NCI-H1930 (cell line): ENCODE measurements at places on chromosomes 3 and 15.

DNA sequence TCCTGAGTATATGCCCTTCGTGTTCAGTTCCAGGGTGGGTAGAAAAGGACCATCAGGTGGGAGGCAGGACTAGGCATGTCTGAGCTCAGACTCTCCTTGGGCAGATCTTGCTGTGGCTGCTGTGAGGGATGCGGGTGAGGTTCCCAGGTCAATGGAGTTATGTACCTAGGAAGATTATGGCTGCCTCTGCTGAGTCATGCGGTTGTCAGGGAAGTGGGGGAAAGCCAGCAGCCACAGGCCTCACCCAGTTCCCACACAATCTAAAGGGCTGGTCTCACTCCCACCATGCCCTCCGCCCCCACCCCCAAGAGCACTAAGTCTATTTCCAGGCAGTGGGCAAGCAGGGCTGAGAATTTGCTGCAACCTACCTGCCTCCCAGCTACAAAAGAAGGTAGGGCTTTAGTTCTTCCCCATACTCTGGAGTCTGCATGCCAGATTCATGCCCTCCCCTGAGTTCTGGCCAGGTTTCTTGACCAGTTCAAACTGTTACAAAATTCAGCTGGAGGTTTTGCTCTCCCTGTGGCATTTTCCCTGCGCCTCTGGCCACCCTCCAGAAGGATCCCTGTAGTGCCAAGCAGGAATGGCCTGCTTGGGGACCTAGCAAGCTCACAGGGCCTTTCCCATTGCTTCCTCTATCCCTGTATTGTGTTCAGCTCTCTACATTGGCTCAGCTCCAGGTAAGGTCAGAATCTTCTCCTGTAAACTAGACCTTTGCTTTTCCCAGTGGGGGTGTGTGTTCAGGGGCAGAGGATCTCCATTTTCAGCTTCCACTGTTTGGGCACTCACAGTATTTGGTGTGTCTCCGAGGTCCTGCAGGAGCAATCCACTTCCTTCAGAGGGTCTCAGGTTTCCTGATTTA is 12.7 kb upstream of the TMCO5A start:
- no peak for DNase-seq

- no peak for DNase-seq
These were observed 29.7 kb downstream of the DNASE1L3 start for GRCh38 chr3:58180940-58181587.

DNA sequence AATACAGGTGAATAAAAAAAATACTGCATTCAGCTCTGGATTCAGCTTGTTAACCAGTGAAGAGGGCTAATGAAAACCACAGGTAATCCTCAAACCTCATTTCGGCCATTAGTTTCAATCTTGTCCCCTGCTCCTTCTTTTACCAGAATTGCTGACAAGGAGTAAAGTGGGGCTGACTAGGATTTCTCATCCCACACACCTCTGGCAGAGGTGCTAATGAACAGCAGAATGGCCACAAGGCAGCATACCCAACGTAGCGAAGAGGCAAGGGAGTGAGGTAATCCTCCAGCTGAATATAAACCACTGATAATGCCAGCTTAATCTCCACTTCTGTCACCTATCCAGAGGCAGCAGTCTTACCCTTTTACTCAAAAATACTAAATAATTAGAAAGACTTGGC is 248.8 kb upstream of the CDIN1 start:
- DNase-seq: no peak

DNA sequence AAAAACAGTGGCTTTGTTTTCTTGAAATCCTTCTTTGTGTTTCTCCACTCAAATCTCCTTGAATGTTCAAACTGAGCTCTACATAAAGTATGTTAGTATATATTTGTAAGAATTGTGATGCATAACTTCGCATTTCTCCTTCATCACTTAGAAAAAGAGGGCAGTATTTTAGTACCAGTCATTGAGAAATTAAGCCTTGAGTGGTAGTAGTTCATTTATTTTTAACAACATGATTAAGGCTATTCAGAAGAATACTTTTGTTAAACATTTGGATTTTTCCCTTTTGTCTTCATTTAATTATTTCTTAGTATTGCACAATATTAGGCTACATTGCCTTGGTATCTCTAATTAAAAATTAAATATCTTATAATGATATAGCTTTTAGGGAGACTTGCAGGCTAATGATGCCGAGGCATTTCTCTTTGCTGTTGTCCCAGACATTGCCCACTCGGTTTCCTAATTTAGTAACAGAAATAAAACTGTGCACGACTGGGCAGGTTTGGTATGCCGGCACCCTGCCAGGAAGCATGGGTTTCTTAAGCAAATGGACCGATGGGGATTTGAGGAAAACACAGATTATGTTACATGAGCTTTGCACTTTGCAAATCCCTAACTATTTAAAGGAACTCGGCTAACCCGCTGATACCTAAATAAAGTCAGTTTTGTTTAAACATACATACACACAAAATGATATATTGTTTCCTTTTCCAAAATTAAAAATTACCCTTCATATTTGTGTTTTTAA is 54.7 kb downstream of the LRRC28 start:
- DNase-seq: peak; percentile 62

GRCh38 chr3:156797368-156797767 is 28.8 kb upstream of the LEKR1 start:
- DNase-seq: no peak

DNA sequence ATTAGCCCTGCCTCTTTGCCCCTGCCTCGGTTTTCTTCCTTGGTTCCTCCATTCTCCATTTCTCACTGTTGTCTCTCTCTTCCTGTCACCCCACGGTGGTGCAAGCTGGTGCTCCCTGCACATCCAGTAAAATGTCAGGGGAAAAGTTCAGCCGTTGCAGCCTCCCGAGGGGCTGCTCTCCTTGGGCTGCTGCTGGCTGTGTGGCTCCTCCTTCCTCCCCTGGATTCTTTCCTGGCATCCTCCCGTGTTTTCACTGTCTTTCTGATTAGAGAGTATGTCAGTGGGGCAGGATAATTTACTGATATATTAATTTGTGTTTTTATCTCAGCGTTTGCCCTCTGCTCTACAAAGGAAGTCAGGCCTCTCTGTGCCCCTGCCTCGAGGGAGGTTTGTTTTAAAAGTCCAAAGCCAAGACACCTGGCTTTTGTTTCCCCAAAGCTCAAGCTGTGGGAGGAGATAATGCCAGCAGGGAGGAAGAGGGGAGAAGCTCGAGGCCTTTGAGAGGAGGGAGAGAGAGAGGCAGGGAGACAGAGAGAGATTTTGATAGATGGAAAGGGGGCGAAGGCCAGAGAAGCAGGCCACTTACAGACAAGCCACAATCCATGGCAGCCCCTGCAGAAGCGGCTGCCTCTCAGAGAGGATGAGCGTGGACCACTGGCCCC is 150.3 kb upstream of the NR2F2 start:
- no peak for DNase-seq

DNA sequence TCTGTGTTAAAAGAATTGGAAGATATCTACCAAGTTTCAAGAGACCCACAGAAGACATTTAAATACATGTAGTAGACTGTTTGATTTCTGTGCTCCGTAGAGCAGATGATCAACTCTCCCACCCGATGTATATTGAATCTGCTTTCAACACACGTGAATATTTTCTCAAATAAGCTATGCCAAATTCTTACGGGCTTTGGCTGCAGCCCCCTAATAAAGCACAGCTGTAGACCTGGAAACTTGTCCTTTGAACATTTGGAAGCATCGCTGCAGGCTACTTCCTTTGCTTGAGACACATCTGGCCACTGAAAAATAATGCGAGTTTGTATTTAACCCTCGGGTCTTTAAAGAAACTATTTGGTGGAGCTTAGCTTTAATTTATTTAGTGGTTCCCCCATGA is 98.3 kb upstream of the SELENOK start:
- no peak for DNase-seq

DNA sequence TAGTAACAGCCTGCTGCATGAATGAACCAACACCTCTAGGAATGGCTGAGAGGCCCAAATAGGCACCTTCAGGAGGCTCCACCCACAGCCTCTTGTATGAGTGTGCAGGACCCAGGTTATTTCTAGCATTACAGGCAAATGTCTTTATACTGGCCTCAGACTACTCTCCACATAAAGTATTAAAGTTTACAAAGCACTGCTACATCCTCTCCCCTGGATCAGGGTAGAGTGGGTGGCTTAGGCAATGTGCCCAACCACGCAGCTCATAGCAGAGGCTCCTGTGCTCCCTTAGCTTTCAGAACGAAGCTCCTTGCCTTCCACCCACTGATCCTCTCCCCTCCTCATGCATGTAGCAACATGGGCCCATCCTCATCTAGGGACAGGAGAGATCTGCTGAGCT is 16.3 kb downstream of the TMEM43 start:
- no peak for DNase-seq

GRCh38 chr15:52683580-52683979 is 4.4 kb upstream of the ATOSA start:
- no peak for DNase-seq

GRCh38 chr3:84974347-84974746 is 15.6 kb downstream of the CADM2 start:
- DNase-seq: no peak

- no peak for DNase-seq
These were observed 27.0 kb downstream of the ATRIP start for GRCh38 chr3:48473617-48473952.

- DNase-seq: no peak
These were observed 85.4 kb downstream of the EPHB1 start for GRCh38 chr3:134880431-134880830.

DNA sequence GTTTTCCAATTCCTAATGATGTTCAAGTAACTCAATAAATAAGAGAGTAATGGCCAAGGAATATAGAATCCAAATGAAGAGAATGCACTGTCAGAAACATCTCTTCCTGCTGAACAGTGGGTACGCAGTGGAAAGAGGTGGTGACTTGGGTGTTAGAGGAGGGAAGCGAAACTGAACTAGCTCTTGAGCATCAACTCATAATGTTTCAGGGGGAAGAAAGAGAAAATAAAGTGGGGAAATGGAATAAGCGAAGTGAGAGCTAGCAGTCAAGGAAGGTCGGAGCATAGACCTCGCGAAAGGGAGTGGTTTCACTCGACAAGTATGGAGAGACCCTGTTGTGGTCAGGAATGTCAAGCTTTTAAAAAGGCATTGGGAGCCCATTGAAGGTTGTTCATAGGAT is 309.5 kb downstream of the GAP43 start:
- no peak for DNase-seq

GRCh38 chr15:64930019-64930652 is 18.4 kb downstream of the ANKDD1A start:
- DNase-seq: no peak

GRCh38 chr3:126277629-126278378 is 79.4 kb downstream of the KLF15 start:
- no peak for DNase-seq
